ENCODE measurements at places on chromosomes 3 and 15. TPM values are rescaled to one million over a fixed set of nuclear protein-coding genes. Genes with fewer than 3 reads are reported as not detected.

Gene POLG
- total RNA-seq: 59.1 TPM

Gene C2CD4B
- 1.2 TPM for total RNA-seq

DNA sequence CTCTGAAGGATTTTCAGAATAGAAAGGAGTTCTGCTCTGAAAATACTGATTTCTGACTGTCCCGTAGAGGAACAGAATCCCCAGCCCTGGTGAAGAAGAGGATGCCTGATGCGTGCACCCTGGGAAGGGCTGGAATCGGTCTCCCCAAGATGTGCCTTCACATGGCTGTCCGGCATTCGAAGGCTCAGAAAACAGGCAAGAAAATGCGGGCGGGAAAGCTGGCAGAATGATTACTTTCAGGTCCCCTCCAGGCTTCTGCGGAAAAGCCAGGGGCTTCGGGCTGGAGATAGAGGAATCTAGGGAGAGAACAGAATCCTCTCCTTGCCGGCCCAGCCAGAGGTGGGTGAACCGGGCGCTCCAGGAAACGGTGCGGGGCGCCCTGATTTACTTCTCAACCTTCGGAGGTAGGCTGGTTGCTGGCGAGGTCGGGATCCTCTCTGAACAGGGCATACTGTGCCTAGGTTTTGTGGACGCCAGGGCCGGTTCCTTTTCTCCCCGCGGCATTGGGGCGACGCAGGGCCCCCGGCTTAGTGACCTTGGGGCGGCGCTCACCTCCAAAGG lies 2.5 kb downstream of the FOXL2NB start:
- DNase-seq: no peak

DNA sequence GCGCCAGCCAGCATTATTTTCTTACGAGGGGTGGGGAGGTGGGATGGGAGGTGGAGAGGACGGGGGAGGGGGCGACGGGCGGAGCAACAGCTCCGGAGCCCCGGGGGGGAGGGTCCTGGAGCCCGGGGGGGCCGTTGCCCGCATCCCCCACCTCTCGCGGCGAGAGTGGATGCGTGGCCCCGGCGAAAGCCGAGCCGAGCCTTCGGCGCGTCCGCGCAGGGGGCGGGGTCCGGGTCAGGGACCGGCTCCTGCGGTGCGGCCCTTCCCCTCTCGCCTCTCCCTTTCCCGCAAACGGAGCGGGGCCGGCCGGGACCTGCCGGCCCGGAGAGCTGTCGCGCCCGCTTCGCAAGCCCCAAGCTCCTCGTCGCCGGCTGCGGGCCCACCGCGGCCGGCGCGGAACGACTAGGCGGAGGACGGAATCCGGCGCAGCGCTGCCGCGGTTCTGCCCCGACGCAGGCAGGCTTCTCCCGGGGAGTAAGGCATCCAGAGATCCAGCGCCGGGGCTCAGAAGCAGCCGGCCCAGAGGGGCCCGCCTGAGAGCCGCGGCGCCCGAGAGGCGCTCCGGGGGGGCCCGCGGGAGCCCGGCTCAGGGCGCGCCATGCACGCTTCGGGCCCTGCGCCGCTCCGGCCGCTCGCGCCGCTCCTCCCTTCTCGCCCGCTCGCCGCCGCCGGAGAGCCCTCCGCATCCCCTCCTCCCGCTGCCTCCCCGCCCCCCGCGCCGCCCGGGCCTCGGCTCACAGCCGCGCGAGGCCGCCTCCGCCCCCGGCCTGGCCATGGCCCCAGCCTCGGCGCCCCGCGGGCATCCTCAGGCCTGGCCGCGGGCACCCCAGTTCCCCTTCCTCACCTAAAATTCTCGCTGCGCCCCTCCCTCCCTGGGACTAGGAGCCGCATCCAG lies 459 bp upstream of the ADCY5 start:
- DNase-seq: no peak

DNA sequence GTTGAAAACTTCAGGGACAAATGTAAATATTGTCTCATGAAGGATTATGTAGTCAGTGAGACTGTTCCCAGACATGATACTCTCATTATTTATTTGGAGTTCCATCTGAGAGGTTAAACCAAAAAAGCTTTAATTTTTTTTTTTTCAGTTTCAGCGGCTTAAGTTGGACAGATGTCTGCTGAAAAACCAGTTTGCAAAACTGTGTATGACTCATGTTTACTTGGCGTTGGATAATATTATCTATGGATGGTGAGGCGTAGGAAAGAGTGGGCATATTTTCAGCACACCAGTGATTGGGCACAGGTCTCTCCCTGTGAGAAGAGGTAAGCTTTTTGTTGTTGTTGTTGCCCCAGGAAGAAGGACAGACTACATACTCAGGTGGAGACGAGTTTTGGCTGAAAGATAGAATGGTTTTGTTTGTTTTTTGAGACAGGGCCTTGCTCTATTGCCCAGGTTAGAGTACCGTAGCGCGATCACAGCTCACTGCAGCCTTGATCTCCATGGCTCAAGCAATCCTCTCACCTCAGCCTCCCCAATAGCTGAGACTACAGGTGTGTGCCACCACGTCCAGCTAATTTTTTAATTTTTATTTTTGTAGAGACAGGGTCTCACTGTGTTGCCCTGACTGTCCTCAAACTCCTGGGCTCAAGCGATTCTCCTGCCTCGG lies 16.4 kb upstream of the ANXA2 start:
- DNase-seq: no peak

DNA sequence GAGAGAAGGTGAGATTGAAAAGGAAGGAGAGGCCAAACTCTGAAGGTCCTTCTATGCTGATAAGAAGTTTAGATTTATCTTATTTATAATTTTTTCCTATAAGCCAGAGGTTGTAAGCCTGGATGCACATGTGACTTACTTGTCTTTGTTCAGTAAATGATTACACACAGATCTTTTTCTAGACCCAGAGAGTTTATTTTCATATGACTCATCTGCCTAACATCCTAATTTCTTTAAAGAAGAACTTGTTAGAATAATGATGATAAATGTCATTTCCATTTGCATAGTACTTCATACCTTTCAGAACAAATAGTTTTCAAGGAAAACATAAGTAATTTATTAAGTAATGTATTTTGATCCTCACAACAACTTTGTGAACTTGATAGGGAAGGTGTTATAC lies 434.8 kb upstream of the DPH6 start:
- DNase-seq: peak; percentile 37

DNA sequence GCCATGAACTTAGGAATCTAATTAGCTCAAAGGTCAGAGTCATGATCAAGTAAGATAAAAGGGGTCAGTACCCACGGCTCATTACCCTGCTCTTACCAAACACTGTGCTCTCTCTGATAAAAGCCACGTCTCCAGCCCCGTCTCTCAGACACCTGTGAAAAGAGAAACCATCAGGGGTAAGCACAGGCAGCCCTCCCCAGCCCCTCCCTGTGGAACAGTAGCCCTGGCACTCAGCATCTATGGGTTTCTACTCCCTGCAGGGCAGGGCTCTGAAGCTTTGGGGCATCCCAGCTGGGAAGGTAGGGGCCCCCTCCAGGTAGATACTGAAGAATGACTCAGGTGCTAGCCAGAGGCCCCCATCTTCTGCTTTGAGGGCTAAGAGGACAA lies 10.5 kb downstream of the LTF start:
- DNase-seq: no peak

GRCh38 chr3:166291186-166291955 lies 454.1 kb upstream of the BCHE start:
- DNase-seq: no peak

Data from kidney epithelial cell (primary cell).